ENCODE measurements at places on chromosomes 7 and 10.

- DNase-seq: no peak
Measured at GRCh38 chr10:79229071-79229541, 118.2 kb upstream of the PPIF start.

DNA sequence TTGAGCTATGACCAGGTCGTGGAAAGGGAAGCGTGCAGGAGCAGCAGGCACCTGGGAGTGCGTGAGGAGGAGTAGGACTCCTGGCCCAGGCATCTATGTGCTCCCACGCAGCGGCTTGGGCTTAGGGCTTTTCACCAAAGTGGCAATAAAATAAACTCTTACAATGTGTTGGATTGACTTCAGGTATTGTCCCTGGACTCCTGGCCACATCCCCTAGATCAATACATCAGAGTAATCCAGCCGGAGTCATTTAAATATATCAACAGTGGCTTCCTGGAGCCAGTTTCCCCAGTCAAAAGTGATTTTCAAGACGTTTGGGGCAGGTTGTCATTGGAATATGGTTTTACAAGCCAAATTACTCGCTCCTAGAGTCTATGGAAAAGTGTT is 344.4 kb downstream of the WDR11 start:
- no peak for DNase-seq

DNA sequence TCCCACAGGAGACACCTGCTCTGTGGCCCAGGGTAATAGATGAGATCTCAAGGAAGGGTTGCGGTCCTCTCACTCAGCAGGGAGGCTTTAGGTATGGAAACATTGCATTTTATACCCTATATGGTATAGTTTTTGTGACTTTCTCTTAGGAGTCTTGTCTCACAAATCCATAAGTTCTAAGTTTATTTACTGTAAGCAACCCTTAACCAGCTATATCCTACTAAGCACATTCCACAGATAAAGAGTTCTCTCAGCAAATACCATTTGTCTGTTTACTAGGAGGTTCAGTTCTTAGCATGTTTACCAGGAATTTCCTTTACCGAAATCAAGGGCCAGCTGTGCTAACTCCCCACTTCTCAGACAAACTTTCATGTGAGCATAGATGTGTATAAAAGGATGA is 66.9 kb downstream of the ANLN start:
- no peak for DNase-seq

GRCh38 chr10:71213127-71213621 is 804 bp downstream of the UNC5B start:
- DNase-seq: no peak

- no peak for DNase-seq
Measured at GRCh38 chr7:136405931-136406777, 429.0 kb upstream of the MTPN start.

DNA sequence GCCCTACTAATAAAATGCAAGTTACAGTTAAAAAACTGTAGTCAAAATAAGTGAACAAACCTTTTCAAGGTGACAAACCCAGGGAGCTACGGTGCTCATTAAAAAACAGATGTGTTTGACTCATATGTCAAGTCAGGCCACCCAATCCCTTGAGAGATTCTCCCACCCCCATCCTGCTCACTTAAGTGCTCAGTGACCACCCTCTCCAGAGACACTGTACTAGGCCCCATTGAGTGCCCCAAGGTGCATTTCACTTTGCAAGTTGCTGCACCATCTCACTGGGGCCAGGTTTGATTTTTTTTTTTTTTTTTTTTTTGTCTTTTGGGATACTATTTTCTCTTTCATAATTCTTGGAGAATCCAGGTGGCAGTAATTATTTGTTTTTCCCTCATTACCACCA is 1.9 kb downstream of the ERV3-1 start:
- DNase-seq: no peak

DNA sequence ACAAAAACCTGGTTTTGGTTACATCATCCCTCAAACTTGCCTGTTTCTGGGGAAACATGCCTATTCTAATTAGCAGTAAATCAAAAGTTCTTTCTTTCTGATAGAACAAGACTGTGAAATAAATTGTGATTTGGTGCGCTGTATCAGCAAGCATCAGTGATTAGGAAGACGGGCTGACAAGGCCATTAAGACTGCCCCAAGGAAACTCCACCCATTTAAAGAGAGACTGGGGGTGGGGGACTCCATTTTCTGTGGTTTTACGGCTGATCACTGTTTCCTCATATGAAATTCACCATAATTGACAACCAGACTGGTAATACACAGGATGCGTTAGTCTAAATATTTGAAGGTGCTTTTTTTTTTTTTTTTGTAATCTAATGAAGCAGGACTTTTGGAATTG is 68.7 kb downstream of the MBL2 start:
- no peak for DNase-seq

DNA sequence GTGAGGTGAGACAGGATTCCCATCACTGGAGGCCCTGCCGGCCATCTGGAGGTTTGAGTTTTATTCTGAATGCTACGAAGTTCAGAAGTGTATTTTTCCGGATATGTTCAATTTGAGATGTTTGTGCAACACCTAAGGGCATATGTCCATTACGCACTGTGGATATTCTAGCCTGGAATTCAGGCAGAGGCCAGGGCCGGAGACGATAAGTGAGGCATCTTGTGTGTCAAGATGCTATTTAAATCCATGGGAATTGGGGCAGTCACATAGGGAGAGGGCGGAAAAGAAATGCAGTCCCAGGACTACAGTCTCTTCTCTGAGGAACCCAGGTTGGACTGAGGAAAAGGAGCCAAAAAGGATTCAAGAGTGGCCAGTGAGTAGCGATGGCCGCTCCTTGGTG is 1.9 kb upstream of the SUV39H2 start:
- no peak for DNase-seq

GRCh38 chr10:51000164-51000563 is 74.1 kb upstream of the PRKG1 start:
- no peak for DNase-seq

DNA sequence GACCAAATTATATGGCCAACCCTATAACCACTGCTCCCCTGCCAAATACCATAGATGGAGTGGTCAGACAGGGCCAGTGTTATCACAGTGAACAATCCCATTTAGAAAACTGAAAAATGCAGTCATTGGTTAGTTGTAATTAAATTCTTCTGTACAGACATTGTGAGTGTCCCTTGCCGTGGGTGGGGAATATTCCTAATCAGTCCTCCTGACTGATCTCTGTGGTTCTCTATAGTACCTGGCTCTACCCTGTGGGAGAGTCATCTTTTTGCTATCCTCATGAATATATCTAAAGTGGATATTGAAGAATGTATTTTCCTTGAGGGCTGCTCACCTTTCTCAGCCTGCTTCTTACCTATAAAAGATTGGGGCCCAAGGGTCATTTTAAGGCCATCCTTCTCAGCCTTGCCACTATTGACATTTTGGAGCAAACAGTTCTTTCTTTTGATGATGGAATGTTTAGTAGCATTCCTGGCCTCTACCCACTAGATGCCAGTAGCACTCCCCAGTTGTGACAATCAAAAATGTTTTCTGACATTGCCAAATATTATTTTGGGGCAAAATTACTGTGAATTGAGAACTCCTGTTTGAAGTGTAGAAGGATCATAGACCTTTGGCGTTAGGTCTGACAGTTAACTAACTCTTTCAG is 110.2 kb downstream of the MAPK8 start:
- no peak for DNase-seq

DNA sequence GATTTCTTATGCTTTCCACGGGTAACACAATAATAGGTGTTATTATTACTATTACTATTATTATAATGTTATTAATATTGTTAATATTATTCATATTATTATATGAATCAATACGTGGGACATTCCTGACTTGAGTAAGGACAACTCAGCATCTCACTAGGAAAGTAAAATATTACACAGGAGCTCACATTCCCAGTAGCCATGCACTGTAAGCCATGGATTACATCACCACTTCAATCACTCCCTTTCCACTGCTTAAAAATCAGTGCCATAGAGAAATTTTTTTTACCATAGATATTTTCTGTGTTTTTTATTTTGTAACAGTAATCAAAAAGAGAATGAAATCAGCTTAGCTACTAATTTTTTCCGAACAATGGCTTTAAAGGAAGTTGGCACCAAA is 68.5 kb upstream of the DGKI start:
- no peak for DNase-seq

DNA sequence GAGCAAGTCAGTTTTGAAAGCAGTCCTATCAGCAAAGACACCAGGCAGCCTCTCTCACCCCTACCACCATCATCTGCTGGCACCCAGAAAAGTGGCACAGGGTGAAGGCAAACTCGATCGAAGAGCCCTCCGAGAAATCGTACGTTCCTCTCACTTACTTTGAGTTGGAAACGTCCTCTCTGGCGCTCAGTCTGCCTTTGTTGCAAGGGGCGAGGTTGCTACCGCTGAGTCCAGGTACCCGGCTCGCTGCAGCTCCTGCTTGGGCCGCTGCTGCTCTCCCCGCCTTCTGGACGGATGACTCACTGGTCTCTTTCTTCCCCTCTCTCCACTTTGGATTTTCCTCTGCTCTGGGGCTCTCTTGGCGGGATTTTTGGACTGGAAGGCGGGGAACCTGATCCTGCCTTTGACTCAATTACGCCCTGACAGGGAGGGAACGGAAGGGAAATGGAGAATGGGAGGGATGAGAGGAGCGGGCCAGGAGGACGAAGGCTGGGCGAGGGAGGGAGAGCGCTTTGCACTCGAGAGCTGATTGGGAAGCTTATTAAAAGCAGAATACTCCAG is at the start of gene PTN:
PTN (minus strand) TSS at position 453 of the 561 bp plus-strand sequence. CDS start 88,760 bp downstream, outside the sequence.
- DNase-seq: no peak

GRCh38 chr7:47485640-47486435 is 96.1 kb downstream of the TNS3 start:
- no peak for DNase-seq

- no peak for DNase-seq
Measured at GRCh38 chr7:2307690-2308107, 6.5 kb downstream of the SNX8 start.

Data from esophagus squamous epithelium (tissue), 5 donors.